ENCODE measurements at places on chromosomes 4 and X.

DNA sequence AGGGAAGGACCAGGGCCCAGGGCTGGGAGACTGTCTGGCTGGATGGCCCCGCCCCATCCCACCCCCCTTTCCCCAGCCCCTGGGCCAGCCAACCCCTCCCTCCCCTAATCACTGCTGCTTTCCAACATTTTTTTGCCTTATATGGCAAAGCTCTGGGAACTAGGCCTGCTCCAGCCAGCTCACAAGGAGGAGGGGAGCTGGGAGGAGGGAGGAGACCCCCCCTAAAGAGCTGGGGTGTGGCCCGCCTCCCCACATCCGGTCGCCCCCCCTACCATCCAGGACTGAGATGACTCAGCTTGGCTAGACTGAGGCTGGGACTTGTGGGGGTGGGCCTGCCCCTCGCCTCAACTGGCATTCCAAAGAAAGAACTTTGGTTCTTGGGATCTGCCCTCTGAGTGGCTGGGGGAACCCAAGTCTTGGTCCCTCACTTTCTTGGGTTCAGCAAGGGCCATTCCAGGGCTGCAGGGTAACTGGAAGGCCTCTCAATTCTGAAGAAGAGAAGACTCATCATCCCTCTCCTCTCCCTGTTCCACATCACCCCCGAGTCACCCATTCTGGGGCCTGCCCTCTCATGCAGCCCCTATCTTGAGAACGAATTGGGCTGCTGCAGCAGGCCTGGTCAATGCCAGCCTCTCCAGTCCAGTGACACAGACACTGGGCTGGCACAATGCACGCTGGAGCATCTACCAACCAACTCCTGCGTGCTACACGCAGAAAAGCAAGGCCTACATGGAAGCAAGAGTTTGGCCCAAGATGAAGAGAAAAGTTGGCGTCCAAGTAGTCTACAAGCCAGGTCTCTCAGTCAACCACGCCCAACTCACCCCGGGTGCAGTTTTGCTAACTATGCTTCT, 4.8 kb downstream of the FLNA start:
- no peak for DNase-seq

GRCh38 chr4:7703688-7704087, 236.0 kb downstream of the AFAP1 start:
- DNase-seq, result no peak

GRCh38 chr4:176013476-176014247, 52.0 kb upstream of the WDR17 start:
- no peak for DNase-seq

- DNase-seq, result no peak
These were observed 24.3 kb upstream of the MAOA start for GRCh38 chrX:43631841-43632240.

DNA sequence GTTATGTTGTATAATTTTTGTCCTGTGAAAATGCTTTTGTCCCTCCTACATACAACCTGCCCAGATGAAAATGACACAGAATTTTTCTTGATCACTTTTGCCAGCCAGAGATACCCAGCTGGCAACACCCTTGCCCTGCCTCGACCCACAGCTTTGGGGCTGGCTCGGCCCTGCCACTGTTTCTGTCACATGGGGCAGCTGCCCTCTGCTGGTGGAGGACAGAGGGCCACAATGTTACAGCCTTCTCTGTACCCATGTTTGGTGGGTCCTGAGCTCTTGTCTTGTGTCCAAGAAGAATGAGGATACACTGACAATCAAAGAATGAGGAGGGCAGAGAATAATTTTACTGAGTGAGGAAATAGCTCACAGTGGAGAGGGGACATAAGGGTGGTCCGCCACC, 31.1 kb downstream of the BMP15 start:
- no peak for DNase-seq

- no peak for DNase-seq
These were observed 21.9 kb upstream of the IGFBP7 start for GRCh38 chr4:57131849-57132742.

DNA sequence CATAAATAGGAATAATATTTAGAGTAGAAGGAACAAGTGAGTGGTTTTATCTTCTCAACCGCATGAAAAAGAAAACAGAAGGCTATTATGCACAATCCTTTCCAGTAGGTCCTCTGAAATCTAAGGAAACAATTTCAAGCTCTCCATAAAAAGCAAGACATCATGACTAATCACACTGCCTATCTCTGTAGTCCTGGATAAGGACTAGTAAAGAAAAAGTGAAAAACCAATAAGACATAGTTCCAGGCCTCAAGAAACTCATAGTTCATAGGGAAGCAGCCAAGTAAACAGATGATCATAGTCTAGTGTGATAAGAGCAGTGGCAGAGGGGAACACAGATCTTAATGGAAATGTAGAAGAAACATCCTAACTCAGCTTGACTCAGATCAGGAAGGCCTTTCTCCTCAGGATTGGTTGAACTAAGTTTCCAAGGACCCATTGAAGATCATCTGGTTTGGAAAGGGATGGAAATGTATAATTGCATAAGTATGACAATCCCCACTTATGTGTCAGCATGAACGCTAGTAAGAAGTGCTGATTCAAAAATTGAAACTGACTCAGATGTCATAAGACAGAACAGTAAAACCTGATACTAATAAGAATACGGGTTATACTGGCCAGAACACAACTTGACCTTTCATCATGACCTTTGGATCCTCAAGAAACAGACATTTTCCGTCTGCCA, 155.3 kb downstream of the GRIA3 start:
- no peak for DNase-seq

DNA sequence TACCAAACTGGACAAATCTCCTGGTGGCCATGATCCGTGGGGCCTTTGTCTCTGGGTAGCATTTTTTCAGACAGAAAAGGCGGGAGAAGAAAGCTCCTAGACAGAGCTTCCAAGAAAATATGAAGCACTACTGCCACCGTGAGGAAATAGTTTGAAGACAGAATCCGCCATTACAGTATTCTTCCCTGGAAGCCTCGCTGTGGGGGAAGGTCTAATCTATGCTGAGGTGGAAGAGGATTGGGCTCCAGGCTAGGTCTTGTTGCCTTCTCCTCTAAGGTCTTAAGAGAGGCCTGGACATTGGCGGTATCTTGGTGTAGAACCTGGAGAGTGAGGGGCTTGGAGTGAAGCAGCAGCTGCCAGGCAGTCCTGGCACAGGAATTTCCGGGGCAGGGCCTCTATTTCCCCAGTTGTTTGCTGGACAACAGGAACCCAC, 218.9 kb downstream of the OR13H1 start:
- no peak for DNase-seq

GRCh38 chr4:37476691-37477090, 209.5 kb downstream of the RELL1 start:
- no peak for DNase-seq

DNA sequence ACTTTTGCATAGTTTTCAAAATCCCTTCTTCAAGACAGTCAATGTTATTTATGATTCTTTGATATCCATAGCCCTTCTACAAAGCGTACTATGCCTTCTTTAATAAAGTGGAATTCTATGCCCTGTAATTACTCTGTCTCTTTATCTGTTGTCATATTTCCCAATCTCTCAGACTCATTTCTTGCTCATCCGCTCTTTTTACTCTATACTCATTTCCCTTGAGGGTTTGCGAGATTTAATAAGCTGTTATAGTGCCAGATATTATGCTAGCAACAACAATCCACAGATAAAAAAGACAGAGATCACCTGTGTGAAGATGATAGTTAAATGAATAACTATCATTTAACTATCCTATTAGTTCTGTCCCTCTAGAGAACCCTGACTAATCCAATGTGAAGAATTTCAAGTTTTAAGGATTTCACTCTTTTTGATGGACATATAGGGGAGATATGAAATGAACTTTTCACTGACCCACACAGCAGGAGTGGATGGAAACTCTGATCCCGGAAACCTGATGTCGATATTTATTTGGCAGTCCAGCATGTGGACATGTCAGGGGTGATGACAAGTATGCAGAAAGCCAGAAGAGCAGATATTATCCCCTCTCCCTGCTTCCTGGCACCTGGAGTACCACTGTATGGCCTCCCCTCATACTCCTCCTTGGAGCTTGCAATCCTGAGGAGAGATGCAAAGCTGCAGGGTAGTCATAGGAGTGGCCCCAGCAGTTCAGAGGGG, 49.7 kb downstream of the TMEM156 start:
- no peak for DNase-seq

- DNase-seq, result peak; percentile 53
These were observed 10.7 kb upstream of the DLG3 start for GRCh38 chrX:70433848-70434351.

DNA sequence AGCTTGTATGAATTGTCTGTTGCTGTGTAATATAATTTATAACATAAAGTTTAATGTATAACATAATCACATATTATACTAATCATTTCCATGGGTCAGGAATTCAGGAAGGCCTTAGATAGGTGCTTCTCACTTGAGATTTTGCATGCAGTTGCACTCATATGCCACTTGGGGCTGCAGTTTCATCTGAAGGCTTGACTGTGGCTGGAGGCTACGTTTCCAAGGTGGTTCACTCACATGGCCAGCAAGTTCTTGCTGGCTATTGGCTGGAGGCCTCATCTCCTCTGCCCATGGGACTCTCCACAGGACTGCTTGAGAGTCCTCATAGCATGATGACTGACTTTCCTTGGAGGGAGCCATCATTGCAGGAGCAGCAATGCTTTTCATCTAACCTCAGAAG, 53.4 kb upstream of the STX18 start:
- no peak for DNase-seq

DNA sequence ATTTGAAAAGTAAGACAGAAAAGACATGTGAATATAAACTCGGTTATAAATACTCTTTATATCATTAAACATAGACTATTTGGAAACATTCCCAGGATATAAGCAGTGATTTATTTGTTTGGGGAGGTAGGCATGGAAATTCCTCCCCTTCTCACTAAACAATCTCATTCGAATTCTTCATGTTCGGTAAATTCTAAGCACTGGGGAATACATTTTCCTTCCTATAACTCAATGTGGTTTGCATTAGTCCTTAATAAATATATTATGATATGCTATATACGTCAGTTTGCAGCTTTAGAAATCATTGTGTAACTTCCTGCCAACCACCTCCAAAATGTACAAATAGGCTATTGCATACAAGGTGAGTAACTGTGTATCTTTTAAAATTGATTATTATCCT, 99.6 kb downstream of the UGT8 start:
- no peak for DNase-seq

DNA sequence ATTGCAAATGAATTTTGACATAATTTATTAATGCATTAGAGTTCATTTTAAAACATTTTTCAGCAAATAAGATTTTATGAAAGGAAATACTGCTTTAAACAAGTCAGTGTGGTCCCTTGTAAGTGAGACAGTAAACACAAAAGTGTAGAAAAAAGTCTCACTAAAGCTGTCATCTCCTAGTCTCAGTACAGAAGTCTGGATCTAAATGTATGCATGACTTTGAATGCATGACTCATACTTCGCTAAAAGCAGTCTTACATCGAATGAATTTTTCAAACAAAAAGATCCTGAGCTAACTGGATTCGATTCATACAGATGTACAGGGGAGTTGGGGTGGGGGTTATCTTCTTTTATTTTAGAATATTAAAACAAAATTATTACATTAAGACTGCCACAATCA, 207.4 kb upstream of the VCX start:
- DNase-seq, result no peak

DNA sequence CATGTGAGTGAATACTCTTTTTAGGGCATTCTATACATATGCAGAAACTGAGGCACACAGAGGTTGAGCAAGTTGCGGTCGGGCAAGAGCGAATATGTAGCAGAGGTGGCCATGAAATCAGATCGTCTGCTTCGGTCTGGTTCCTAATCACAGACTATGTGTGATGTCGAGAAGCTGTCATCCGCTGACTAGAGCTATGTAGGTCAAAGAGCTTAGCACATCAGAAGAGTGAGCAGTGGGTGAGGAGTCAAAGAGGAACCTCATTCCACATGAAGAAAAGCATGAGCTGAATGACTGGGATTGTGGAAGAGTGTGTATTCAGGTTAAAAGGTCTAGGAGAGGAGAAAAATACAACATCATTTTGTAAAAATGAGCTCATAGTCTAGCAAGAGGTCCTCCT, 19.0 kb downstream of the GAB3 start:
- no peak for DNase-seq

DNA sequence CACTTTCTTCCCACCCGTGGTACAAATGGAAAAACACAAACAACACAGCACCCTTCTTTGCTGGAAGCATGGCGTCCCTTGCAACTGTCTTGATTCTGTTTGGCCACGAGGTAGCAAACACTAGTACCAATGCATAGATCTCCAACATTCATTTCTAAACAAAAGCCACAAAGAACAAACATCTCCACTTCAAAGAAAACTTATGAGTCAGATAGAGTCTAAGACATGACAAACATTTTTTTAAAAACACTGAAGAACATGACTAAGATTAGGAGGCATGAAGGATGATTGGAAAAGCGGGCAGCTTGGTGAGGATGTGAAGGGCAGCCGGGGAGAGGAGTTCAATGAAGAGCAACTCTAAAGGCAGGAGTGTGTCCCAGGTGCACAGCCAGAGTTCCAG, 197.6 kb upstream of the FAM9B start:
- DNase-seq, result no peak

DNA sequence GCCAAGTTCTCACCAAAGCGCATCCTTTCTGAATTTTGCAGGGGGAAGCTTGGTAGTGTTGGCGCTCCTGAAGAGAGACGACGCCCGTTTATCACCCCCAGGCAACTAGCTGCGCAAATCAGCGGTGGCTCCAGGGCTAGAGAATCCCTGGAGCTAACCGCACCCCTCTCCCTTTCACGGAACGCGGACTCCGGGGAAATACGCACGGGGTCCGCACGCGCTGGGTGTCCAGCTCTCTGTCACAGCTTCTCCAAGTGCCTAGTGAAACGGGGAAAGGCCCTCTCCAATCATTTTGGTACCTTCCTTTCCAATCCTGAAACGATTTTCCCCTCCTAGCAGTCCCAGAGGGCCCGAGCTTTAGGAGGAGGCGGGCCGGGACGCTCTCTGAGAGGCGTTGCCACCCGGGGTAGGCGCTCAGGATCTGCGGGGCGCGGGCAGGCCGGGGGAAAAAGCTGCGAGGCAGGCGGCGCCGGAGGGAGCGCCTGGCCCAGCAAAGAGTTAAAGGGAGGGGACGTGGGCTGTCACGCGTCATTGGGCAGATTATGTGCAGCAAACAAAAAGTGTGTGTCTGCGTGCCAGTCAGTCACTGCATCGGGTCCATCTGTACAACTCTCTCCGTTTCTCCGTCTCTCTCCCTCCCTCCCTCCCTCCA, at the start of gene PRDM8:
Gene PRDM8, plus strand, starts transcription at position 582 of the 652 bp plus-strand sequence. CDS start 2,578 bp downstream, outside the sequence.
- DNase-seq, result no peak

- no peak for DNase-seq
These were observed 13.3 kb downstream of the SHOX start for GRCh38 chrX:643911-644303.

- DNase-seq, result no peak
These were observed 562.4 kb downstream of the MAGEB5 start for GRCh38 chrX:26778320-26778888.

- no peak for DNase-seq
These were observed 39.0 kb downstream of the SH3RF1 start for GRCh38 chr4:169231647-169232262.

DNA sequence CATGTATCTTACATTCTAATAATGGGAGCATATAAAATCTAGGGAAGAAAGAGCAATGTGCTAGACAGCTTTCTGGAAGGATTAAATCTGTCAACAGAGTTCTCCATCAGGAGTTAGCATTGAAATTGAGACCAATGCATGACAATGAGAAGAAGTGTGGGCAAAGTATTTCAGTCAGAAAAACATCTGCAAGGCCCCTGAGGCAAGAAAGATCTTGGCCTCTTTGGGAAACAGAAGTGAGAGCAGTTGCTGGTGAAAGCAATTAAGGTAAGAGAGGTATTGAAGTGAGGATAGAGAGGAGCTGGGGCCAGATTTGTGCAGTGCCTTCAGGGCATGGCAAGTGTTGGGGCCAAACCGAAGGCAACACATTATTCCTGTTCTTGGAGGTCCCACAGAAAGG, 999.1 kb downstream of the STPG2 start:
- no peak for DNase-seq
